ENCODE measurements at places on chromosomes 7 and 10.

DNA sequence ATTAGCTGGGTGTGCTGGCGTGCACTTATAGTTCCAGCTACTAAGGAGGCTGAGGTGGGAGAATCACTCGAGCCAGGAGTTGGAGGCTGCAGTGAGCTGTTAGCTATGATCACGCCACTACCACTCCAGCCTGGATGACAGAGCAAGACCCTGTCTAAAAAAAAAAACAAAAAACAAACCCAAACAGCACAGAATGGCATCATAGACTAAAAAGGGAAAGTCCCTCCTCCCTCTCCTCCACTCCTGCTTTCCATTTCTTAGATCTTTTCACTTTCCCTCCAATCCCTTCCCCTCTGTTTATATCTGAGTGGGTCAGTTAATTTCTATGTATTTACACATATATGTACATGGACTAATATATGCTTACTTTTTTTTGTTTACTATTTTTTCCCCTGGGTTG lies 10.4 kb upstream of the PIP4K2A start:
- no peak for DNase-seq

DNA sequence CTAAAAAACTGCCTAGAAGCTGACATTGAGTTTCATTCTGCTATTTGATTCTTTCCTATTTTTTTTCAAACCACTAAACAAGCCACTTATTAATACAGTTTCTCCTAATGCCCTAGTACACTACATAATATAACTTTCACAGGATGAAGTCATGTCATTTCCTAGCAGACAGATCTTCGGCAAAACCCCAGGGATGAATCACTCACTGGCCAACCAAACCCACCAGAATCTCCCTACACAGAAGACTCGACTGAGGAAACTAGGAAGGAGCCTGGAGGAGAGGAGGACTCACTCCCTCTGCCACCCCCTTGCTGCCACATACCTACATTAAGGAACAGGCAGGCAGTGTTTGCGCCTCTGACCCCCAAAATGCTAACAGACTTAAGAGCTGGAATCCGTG lies 33.4 kb downstream of the XPNPEP1 start:
- no peak for DNase-seq

- no peak for DNase-seq
Observed at GRCh38 chr7:30188811-30189210, 54.0 kb downstream of the MTURN start.

DNA sequence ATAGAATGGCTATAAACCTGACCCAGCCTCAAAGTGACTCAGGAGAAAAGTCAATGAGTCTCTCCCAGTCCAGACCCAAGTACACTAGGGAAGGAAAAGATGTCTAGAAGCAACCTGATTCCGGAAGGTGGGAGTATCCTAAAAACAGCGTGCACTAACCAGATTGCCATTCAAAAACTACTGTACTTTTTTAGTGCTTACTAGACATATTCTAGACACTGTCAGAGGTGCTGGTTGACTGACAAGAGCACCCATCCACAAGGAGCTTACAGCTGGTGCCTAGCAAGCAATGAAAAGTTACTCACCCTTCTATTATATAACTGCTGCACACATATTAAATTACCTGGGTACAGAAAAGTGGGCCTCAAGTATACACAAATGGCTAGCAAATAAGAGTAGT lies 81.0 kb downstream of the SIRT1 start:
- no peak for DNase-seq

- no peak for DNase-seq
Observed at GRCh38 chr10:100334762-100335161, 4.7 kb upstream of the PKD2L1 start.

GRCh38 chr7:28191751-28192150 lies 11.2 kb upstream of the JAZF1 start:
- DNase-seq = no peak

DNA sequence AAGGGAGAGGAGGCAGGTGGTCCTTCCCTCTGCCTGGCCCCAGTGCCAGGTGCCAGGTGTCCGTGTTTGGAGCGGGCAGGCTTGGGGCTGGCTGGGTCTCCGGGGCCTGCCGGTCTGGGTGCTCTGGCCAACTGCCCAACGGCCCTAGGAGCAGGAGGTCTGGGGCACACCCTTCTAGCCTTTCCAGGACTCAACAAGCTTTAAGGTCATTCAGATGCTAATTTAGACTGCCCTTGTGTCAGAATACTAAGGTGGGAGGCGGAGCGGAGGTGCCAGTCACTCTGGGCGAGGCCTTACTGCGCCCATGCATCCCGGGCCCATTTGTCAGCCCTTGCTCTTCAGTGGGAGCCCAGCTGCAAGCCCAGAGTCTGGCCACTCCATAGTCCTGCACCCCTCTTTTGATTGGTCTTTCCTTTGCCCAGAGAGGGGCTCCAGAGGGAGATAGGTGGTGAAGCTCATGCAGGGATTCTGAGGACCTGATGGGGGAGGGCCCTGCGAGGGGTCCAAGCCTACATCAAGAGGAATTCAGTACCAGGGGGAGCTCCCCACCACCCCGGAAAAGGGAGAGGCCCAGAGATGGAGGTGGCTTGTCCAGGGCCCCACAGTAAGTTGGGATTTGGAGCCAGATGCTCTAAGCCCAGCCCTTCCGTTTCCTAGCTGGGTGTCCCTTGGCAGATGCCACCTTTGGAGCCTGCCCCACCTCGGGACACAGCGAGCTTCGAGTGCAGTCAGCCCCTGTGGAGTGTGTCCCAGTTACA lies 1.3 kb downstream of the PGAM2 start:
- no peak for DNase-seq

- no peak for DNase-seq
Observed at GRCh38 chr10:79028056-79028430, 40.7 kb upstream of the ZMIZ1 start.

DNA sequence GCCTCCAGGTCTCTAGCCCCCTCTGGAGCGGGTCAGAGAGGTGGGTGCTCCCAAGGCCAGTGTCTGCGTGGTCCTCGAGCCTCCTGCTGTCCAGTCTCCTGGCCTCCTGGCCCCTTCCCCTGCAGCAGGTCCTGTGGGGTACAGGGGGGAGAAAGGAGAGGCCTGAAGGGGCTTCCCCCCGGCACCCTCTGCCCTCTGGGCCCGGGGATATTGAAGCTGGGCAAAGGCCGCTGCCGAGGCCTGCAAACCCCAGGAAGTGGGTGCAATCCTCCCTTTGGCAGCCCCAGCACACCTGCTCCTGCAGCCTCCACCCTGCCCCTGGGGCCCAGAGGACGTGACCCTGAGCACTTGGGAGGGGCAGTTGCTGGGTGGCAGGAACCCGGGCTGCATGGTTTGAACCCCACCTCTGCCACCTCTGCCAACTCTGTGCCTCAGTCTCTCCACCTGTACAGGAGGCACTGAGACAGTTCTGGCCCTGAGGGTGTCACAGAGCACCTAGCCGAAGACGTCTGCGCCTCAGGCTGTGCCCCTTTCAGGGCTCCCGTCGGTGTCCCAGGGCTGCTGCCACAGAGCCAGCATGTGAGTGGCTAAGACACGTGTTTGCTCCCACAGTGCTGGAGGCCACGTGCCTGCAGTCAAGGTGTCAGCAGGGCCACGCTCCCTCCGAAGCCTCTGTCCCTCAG lies 59.1 kb upstream of the INPP5A start:
- DNase-seq = no peak

DNA sequence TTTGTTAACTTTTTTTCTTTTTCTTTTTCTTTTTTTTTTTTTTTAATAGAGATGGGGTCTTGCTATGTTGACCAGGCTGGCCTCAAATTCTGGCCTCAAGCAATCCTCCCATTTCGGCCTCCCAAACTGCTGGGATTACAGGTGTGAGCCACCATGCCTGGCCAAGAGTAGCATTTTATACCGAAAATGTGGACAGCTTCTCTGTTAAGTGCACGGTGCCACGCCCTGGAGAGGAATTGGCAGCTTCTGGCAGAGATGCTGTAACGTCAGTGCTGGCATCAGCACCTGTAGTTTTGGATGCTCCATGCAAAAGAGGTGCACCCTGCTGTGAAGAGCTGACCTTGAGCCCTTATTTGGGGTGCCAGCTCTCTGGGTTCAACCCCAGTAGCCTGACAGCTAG lies 18.2 kb downstream of the IL15RA start:
- DNase-seq = no peak

DNA sequence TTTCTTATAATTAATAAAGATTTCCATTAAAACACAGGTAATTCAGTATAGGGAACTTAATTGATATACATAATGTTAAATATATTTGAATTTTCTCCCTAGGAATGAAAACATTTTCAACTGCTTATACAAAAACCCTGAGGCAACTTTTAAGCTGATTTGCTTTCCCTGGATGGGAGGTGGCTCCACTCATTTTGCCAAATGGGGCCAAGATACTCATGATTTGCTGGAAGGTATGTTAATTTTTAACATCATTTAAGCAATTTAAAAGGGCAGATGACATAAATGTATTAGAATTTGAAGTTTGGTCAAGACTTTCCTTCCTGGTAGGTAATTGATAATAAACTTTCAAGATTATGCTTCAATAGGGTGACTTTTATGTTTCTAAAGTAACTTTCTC lies 5.8 kb downstream of the OLAH start:
- no peak for DNase-seq

DNA sequence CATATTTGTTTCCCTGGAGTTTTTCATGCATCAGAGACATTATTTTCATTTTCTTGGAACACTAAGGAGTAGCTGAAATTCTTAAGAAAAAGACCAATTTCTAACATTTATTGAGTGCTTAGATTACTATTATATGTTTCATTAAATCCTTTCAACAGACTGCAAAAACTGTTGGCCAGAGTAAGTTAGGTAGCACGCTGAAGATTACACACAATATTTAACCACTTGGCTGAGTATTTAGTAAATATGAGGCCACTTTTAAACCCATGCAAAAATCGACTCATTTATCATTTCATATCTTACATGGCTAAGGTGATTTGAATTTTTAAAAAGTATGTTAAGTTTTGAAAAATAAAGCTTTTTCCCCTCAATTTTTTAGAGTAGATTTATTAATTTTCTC lies 358.8 kb downstream of the THSD7A start:
- no peak for DNase-seq

GRCh38 chr10:65571011-65571570 lies 1354.7 kb upstream of the LRRTM3 start:
- DNase-seq = no peak

GRCh38 chr7:118642396-118642795 lies 417.9 kb downstream of the ANKRD7 start:
- no peak for DNase-seq

GRCh38 chr7:58087536-58088190 lies 637.7 kb downstream of the ZNF716 start:
- no peak for DNase-seq

DNA sequence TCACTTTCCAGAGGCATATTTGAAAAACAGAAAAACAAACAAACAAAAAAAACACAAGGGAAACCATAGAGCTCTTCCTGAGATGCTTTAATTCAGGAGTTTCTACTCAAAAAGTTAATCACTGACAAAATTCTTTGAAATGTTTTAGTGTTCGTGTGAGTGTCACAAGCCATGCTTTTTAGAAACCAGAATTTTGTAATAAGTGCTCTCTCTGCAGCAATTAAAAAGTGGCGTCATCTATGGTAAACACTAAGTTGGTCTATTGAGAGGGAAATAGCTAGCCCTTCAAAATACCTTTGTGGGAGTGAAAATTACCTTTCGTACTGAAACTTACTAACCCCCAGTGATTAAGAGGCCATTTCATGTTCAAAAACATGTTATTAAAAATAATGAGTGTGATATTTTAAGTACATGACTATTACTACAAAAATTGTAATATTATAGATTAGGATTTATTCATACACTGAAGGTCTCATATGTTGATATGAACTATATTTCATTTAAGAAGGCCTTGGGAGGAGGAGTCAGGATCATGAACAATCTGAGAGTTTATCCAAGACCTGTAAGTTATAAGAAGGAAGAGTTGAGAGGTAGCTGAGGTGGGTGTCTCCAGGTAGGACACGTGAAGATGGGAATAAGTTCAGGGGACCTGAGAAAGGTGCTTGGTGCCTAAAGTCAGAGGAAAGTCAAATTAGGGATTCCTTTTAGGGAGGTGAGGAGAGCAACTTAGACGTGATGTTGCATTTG lies 94.6 kb downstream of the PPP1R9A start:
- no peak for DNase-seq

GRCh38 chr10:12960334-12960898 lies 41.1 kb downstream of the CCDC3 start:
- DNase-seq = no peak

- no peak for DNase-seq
Observed at GRCh38 chr7:29793507-29793906, 12.8 kb upstream of the WIPF3 start.

DNA sequence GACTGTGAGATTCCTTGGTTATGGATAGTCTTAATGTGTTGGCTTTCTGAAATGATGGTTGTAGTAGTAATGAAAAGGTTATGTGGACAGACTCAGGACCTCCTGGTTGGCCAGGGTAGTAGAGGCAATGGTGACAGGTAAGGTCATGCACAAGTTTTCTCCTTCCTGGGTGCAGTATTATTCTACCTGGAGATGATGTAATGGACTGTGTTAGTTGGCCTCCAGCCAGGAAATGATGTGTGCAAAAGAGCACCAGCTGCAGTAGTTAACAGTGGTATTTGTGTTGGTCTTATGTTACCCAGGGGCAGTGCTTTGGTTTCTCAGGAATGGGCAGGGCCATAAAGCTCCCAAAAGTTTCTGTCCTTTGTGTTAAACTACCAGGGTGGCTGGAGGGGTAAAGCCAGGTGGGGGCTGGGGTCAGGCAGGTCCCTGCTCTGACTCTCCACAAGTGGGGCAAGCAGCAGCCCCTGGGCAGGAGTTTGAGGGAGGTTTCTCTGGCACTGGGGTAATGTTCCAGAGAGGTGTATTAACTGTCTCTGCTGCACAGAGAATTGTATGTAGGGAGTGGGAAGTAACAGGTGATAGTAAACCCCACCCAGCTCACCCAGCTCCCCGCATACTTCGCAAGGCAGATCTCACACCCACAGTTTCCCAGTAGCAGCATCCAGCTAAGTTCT lies 36.3 kb downstream of the GPR22 start:
- DNase-seq = no peak

DNA sequence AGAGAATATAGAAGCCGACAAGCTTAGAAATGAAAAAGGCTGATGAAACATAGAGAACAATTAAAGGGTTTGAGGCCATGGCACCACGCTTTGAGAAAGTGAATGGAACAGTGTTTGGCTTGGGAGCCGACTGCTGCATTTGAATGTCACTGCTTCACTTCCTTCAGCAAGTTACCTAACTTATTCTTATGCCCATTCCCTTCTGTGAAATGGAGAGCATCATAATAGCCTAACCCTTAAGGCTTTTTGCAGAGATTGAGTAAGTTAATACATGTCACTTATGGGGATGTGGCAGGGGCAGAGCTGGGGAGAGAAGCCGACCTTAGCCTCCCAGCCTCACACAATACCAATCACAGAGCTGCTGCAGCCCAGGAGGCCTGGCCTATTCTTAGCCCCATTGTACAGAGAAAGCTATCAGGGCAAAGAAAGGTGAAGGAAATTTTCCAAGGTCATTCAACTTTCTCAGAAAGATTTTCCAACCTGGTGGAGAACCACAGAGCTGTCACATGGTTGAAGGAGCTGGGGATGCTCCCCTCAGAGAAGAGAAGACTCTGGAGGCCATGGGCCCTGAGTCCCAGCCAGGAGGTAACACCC lies 186.0 kb upstream of the GDF10 start:
- no peak for DNase-seq

GRCh38 chr10:68330852-68331454 lies 911 bp upstream of the HNRNPH3 start:
- DNase-seq = peak; percentile 23

- no peak for DNase-seq
Observed at GRCh38 chr10:78358982-78359381, 325.3 kb downstream of the RPS24 start.
